ENCODE measurements at places on chromosomes 1 and 21.

DNA sequence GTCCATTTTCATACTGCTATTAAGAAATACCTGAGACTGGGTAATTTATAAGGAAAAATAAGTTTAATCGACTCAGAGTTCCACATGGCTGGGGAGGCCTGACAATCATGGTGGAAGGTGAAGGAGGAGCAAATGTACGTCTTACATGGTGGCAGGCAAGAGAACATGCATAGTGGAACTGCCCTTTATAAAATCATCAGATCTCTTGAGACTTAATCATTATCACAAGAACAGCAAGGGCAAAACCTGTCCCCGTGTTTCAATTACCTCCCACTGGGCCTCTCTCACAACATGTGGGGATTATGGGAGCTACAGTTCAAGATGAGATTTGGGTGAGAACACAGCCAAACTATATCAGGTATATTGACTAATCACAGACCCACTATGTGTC is 370.2 kb upstream of the USP24 start:
- DNase-seq, result no peak

- DNase-seq, result no peak
Observed at GRCh38 chr1:150233359-150234308, 2.3 kb downstream of the ANP32E start.

- no peak for DNase-seq
Observed at GRCh38 chr1:213446496-213446895, 395.5 kb downstream of the RPS6KC1 start.

DNA sequence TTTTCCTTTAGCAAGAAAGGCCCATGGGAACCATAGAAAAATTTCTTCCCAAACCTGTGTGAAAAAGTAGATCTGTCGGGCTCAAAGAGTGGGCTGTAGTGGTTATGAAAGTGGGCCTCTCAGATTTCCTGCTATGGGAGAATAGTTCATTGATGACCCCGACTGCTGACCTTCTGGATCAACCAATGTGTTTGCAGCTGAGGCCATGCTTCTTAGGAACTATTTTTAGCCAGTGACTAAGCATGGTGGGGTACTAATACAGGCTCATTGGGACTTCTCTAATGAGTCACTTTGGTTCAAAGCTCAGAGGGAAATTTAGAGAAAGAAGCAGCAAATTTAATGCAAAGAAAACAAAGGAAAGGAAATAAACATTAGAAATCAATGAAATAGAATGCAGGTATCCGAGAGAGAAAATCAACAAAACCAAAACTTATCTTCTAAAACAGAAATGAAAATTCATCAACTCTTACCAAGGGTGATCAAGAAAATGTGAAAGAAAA is 12.6 kb upstream of the PSMA5 start:
- DNase-seq, result peak; percentile 83

DNA sequence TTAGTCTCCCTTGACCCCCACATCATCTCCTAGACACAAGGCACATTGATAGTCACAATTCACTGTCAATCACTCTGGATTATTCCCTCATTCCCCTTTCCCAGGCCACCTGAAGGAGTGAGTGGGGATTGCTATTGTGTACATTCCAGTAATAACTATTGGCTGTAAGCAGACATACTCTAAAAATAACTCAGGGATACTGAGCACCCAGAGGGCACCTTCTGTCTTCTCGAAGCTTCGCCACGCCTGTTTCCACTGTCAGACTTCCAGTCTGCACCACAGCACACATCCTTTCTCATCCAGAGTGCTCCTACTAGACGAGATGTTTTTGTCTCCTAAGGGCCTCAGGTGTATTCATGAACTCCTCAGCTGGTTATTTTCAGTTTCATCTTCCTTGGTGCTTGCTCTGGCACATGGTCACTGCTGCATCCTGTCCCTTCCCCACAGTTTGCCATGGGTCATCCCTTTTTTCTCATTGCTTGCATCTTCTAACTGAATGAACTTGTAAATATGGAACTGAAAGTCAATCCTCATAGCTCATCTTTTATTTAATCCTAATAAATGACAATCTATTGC is 848 bp upstream of the APOBEC4 start:
- no peak for DNase-seq

DNA sequence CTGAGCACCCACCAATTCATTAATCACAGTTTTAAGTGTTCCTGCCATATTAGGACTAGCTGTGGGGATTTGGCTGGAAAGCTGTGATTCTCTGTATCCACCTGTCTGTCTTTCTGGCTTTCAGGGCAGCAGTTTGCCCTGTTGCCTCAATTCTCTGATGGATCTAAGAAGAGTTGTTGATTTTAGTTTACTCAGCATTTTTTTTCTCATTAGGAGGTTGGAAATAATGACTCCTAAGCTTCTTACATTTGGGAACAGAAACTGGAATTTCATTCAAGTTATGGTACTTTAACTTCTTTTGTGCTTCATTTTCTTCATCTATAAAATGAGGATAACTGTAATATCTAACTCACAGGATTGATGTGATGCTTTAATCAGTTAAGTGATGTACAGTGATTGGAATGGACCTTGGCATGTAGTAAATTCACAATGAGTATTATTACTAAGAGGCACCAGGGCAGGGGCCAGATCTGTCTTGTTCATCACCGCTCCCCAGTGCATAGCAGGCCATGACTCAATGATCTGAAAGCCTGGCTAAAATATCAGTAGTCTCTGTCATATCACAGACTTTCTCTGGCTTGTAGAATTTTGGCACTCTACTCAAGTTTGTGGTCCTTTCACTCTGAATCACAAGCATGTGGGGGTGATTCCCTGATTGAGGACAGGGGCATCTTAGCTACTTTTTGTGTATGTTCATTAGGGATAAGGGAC is 51.4 kb upstream of the GREM2 start:
- DNase-seq, result peak; percentile 75

GRCh38 chr1:93275634-93276295 is 69.9 kb upstream of the DR1 start:
- DNase-seq, result no peak

- DNase-seq, result peak; percentile 68
Observed at GRCh38 chr1:27122652-27123051, 32.3 kb downstream of the SLC9A1 start.

DNA sequence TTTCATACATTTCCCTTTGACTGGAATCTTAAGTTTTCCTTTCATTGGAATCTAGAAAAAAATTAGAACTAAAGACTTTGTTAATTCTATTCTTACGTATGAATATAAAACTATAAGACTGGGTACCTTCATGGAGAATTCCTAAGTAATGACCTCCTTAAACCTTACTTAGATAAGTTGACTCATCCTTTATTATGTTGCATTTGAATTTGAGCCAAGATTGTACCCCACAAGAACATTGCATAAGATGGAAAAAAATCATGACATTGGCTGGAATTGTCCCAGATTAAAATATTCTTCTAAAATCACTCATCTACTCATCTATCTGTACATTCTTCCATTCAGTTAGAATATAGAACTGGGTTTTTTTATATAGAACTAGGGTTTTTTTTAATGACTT is 137.4 kb downstream of the C1orf21 start:
- peak; percentile 39 for DNase-seq

DNA sequence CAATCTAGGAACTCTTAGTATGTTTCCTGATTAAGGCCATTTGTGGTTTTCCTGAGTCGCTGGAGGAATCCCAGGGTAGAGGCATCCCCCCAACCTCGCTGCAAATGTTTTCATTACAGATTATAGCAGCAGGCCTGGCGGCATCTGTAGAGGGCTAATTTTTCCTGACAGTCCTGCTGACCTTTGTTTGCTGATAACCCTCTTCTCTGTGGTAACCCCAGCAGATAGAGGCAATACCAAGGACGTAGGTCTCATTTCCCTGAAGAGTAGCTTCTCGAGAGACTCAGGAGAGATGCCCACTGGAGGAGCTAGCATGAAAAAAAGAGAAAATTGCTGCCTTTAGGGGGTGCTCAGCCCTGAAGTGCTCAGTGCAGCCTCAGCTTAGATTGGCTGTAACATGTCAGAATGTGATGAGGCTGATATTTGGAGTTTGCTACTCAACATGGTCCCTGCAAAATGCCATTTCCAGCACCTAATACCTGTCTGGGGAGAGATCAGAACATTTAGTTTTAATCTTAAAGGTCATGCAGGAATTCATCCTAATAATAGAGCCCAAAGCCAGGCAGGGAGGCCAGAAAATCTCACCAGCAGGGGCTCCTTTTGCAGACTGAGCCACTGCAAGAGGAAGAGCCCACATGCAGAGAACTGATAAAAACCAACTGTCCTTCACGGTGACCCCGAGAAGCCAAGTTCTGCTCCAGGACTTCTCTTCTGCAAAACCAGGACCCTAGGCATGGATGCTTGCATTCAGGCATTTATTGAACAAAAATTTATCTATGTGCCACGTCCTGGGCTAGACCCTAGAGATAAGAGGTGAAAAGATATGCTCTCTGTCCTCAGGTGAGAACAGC is 184.5 kb downstream of the KAZN start:
- no peak for DNase-seq

- DNase-seq, result peak; percentile 69
Observed at GRCh38 chr1:58162952-58163550, 383.5 kb downstream of the OMA1 start.

GRCh38 chr1:206909883-206910318 is 11.8 kb downstream of the FCMR start:
- no peak for DNase-seq

- no peak for DNase-seq
Observed at GRCh38 chr1:15180189-15180588, 26.6 kb downstream of the TMEM51 start.

- no peak for DNase-seq
Observed at GRCh38 chr1:239899747-239900146, 191.9 kb upstream of the FMN2 start.

DNA sequence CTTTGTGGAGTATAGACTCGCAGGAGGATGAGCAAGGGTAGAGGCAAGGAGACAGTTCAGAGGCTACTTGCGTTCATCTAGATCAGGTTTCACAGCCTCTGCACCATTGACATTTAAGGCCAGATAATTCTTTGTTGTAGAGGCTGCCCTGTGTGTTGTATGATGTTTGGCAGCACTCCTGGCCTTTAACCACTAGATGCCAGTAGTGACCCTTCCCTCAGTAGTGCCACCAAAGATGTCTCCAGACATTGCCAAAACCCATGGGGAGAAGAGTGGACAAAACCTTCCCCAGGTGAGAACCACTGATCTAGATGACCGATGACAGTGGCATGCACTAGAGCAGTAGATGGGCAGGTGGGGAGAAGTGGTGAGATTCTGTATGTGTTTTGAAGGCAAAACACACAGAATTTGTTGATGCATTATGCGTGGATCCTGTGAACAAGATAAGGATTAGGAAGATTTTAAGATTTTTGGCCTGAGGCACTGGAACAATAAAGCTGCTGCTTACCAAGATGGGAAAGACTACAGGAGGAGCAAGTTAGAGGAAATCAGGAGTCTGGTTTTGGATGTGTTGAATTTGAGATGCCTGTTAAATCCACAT is 9.9 kb upstream of the COG2 start:
- peak; percentile 20 for DNase-seq

- DNase-seq, result no peak
Observed at GRCh38 chr21:31398574-31398973, 54.5 kb upstream of the TIAM1 start.

DNA sequence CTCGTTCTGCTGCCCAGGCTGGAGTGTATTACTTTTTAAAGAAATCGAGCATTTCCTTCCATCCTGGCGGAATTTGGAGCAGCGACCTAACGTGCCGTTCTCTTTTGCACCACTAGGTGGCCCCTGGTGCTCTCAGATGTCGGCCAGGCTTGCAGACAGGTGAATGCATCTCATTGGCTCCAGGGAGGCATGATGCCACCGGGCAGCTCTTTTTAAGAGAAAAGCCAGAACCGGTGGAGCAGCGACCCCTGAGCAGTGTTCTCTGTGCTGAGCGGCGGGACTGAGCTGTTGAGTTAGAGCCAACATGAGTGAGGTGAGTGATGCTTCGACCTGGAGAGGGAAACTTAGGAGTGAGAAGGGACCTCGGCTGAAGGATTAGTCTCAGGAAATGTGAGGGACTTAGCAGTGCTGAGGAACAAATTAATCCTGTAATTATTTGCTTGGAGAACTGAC is at the start of gene PCP4:
Gene PCP4, plus strand, starts transcription at position 241 of the 453 bp plus-strand sequence. Its CDS starts 64 bp downstream, at position 305.
- DNase-seq, result peak; percentile 11

DNA sequence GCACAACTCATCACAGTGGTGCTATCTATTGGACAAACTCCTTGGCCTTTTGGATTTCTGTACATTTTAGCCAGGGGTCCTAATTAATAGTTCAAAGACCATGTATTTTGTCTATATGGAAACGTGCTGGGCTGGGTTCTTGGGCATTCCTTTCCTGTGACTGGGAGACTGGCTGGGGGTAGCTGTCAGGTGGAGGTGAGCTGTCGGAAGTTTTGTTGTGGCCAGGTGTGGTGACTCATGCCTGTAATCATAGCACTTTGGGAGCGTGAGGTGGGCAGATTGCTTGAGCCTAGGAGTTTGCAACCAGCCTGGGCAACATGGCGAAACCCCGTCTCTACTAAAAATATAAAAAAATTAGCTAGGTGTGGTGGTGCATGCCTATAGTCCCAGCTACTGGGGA is 392.4 kb downstream of the RPS6KC1 start:
- no peak for DNase-seq

DNA sequence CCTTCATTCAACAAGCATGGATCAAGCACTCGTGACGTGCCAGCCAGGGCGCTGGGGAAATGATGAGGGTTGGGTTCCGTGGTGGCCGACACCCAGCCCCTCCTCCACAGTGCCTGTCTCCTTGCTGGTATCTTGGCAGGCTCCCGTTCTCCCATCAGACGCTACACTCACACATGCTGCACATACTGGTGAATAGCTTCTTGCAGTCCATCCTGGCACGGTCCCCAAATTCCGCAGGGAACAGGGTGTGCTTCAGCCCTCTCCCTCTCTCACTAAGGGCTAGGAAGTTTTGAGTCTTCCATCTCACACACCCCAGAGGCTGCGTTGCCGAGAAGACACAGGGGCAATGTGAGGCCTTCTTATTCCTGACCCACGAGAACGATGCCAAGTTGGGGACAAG is 10.1 kb upstream of the MEF2D start:
- peak; percentile 99 for DNase-seq

DNA sequence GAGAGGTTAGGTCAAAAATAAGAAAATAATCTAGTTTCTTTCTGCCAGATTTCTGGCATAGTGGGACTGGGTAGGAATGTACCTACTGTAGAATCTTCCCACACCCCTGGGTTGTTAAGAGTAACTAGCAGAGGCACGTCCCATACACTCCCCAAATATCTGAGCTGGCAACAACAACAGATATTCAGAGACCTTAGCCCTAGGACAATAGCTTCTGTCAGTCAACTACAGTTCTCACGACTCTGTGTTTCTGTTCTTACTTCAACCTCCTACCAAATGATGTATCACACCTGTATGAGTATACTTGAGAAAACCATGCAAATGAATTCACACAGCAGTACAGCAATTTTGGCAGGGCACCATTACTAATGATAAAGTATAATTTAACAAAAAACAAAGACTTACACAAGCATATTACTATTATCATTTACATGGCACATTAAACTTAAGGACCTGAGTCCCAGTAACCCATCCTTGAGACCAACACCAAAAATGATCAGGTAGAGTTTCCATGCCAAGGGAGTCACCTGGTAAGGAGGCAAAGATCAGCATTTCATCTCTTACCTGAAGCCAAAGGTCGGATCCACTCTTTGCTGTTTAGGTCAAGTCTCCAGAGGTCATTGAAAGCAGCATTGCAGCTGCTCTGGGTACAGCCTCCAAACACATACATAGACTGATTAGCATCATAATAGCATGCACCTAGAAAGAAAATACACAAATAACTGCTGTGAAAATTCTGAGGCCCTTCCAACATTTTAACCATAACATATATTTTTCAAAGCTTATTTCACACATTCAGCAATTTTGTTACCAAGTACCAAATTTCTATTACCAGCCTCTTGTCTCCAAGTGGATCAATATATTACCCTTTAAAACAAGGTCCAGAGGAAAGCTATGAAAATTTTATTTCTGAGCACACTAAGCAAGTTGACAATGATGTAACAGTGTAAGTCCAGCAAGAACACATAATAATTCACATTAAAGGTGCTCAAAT is 57.5 kb upstream of the CPLANE2 start:
- DNase-seq, result no peak

Measured in AG10803 (cell line).